ENCODE measurements at places on chromosomes 13 and 19.

DNA sequence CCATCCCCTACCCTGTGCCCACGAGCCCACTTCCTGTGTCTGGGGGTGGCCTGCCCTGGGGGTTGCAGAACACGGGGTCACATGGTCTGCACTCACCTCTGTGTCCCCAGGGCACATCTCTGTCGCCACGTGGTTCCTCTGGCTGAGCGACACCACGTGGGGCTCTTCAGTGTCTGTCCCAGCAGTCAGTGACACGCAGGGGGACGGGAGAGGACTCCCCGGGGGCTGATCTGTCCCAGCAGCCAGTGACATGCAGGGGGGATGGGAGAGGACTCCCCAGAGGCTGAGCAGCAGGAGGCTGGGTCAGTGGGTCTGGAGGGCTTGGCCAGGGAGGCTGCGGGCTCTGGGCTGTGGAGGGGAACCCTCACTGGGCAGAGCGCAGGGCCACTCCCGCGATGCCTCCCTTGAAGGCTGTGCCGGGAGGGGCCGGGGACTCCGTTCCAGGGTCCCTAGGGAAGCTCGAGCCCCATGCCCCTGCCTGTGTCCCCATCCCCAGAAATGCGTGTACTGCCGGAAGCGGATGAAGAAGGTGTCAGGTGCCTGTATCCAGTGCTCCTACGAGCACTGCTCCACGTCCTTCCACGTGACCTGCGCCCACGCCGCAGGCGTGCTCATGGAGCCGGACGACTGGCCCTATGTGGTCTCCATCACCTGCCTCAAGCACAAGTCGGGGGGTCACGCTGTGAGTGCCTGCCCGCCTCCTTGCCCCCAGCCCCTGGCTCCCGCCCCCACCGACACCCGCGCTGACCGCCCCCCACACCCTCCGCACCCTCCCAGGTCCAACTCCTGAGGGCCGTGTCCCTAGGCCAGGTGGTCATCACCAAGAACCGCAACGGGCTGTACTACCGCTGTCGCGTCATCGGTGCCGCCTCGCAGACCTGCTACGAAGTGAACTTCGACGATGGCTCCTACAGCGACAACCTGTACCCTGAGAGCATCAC is 174.8 kb downstream of the KDM4B start:
- no peak for DNase-seq

GRCh38 chr13:40052954-40053353 is 397.5 kb downstream of the COG6 start:
- DNase-seq, result no peak

GRCh38 chr13:99282264-99283231 is 24.4 kb upstream of the GPR18 start:
- DNase-seq, result no peak

GRCh38 chr13:20701461-20701860 is 2.0 kb upstream of the IL17D start:
- no peak for DNase-seq

DNA sequence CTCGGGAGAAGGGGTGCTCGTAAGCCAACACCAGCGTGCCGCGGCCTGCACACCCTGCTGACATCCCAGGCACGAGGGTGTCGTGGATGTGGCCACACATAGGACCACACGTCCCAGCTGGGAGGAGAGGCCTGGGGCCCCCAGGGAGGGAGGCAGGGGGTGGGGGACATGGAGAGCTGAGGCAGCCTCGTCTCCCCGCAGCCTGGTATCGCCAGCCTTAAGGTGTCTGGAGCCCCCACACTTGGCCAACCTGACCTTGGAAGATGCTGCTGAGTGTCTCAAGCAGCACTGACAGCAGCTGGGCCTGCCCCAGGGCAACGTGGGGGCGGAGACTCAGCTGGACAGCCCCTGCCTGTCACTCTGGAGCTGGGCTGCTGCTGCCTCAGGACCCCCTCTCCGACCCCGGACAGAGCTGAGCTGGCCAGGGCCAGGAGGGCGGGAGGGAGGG is 2.4 kb downstream of the IZUMO4 start:
- no peak for DNase-seq

DNA sequence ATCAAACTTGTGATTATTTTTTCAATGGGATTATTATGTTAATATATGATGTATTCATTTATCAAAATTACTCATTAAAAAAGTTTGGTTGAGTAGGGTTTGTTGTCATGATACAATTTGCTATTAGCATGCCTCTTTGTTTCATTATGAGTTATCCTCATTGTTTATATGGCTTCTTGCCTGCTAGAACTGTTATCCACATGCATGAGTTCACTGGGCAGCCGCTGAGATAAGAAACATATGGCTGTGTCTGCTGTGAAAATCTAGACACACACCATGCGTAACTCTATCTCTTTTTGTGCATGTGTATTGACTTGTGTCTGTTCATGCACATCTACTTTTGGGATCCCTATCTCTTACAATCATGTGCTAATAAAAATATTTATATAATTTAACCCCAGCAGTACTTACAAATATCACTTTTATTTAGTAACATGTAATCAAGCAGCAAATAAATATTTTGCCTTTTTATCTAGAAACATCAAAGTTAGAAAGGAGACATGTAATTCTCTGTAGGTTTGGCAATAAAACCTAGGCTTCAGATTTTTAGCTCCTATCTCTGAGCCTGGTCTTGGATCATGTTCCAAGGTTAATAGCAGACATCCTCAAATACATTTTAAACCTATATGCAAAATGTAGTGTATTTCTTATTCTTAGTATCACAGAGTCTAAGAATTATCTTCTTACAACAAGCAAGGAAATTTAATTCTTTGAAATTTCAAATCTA is 11.2 kb upstream of the KLF12 start:
- DNase-seq, result no peak

- DNase-seq, result no peak
These were observed 239.2 kb upstream of the SLITRK1 start for GRCh38 chr13:84121456-84121855.

- DNase-seq, result no peak
These were observed 27.6 kb downstream of the MYO9B start for GRCh38 chr19:17103177-17103576.

DNA sequence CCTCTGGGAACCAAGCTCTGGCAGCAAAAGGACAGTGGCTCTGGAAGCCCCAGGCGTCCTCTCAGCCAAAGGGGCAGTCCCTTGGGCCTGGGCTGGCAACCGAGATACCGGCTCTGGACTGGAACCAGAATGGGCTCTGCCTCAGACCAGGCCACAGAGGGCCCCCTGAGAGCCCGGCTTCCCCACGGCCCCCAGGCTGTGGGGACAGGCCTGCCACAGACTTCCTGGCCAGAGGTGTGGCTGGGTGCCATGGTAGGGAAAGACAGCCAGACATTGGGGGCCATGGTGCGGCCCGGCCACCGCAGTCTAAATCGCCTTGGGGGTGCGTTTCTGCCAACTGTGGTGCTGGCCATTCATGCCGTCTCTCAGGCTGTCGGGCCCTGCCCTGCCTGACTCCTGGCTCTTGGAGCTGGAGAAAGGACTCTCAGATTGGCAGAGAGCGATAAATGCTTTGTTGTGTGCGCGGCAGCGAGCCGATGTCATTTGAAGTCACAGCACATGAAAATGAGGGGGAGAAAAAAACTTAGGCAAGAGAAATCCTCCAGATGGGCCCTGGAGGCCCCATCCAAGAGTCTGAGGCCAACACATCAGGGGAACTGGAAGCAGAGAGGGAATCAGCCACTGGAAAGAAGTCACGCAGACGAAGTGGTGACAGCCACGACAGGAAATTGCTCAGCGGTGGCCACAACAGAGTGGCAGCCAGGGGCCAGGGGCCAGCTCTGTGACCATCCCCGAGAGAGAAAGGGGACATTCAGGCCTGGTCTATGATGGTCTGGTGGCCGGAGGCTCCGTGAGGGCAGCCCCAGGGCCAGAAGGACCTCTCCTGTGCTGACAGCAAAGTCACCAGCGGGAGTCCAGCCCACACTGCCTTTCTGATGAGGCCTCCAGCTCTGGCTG is 26.5 kb downstream of the SH3GL1 start:
- DNase-seq, result no peak

GRCh38 chr19:10923260-10924112 is 5.0 kb downstream of the YIPF2 start:
- DNase-seq, result no peak

DNA sequence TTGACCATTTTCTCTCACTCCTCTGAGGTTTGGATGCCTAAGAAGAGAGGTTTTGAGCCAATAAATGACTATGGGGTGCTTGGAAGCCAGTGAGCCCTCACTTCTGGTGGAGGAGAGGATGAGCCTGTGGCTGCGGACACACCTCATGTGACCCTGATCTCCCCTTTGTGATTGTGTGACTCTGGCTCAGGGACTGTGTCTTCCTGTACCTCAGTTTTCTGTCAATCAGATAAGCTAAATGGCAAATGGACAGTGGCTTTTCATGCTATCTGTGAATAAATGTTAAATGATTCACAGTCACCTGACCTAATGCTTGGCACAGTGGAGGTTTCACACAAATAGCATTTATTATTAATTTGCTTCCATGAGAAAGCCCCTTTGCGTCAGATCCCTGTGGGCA is 2.7 kb downstream of the PSG8 start:
- DNase-seq, result no peak

DNA sequence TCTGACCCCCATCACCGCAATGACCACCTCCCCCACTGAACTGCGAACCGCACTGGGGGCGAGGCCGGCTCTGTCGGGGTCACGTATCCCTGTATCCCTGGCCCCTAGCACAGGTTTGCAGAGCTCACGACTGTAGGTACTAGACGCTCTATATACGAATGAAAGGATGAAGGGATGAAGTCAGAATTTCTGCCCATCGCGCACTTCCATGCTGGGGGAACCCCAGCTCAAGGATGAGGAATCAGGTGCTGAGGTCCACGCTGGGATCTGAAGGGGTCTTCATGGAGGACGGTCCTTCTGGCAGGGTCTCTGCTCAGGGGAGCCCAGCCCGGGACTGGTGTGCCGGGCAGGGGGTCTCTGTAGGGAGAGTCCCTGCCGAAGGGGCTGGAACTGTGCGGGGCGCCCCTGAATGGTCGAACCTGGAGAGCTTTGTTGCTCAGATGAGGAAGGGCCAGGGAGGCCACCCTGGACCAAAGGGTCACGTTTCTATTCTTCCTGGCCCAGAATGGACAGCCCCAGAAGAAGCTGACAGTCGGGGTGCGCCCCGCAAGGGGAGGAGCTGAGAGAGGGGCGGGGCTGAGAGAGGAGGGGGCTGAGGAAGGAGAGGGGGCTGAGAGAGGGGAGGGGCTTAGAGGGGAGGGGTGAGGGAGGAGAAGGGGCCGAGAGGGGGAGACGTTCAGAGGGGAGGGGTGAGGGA is 37.9 kb upstream of the SEMA6B start:
- no peak for DNase-seq

DNA sequence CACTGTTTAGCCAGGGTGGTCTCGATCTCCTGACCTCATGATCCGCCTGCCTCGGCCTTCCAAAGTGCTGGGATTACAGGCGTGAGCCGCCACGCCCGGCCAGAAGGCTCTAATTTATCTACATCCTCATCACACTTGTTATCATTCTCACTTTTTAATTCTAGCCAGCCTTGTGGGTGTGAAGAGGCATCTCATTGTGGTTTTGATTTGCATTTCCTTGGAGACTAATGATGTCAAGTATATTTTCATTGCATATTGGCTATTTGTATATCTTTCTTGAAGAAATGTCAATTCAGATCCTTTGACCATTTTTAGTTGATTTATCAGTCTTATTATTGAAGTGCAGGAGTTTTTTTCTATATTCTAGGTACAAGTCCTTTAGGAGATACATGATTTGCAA is 27.7 kb upstream of the HIF3A start:
- no peak for DNase-seq

DNA sequence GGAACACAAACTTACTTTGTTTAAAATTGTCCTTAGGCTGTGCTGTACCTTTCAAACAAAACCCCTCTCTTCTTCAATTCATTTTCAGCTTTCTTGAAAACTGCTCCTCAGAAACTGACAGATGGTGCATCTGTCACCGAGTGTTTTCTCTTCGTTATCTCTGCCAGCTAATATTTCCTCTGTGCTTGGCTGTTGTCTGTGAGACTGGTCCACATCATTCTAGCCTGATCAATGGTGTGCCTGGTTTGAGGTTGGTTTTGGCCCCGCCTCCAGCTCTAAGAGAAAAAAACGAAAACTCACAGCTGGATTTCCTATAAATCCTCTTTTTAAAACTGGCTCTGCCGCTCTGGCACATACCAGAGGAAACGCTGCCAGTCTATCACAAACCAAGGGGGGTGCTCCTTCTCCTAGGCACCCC is 79.7 kb downstream of the STARD13 start:
- no peak for DNase-seq

GRCh38 chr13:94987081-94987480 is 274.7 kb upstream of the SOX21 start:
- DNase-seq, result no peak

All from stimulated activated CD8-positive, alpha-beta memory T cell treated with anti-CD3 and anti-CD28 coated beads, Interleukin-15, amount 100 ng/mL, for 4 hours (primary cell).